ENCODE measurements at places on chromosomes 4 and X.

DNA sequence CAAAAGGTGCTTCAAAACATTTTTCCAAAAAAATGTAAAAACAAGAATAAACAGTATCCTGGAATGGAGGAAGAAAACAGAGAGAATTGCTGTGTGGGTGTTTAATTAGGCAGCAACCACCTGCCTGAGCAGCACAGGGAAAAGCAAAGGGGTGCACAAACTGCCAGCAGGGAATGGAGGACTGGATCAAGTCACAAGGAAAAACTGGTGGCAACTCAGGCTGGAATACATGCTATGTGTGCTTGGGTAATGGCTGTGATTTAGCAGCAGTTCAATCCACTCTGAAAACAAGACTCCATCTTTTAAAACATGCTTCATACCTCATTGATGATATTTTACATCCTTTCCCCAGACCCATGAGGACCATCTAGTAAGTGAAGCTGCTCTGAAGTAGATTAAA is 179.5 kb downstream of the HS6ST2 start:
- no peak for DNase-seq

DNA sequence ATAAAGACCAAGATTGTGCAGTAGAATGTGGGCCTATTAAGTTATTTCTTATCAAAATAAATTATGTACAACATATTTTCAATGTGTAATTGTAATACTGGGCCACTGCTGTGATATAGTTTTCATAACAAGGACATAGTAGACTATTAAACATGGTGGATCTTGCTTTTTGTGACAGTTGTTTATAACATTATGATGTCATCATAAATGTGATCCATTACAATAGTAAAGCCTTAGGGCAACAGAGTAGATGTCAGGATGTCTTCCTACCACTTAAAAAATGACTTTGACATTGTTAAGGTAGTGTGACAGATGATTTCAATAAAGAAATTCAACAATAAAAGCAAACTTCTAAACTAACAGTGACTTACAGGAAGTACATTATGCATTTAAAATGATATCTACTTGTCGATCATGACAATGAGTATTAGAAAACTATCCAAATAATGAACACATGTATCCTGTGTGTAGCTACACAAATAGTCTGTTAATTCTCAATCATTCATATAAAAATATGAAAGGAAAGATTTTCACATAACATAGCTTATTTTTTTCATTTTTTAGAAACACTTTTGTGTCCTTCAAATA is 5.3 kb upstream of the AGA start:
- DNase-seq, result no peak

GRCh38 chr4:143726714-143727113 is 26.2 kb upstream of the FREM3 start:
- DNase-seq, result no peak

GRCh38 chr4:7785017-7785416 is 154.6 kb downstream of the AFAP1 start:
- DNase-seq, result no peak

GRCh38 chr4:137638934-137639333 is 106.6 kb upstream of the PCDH18 start:
- no peak for DNase-seq
